ENCODE measurements at places on chromosomes 2 and 18.

- DNase-seq: no peak
Measured at GRCh38 chr2:232892221-232892620, 22.2 kb downstream of the SNORC start.

- no peak for DNase-seq
Measured at GRCh38 chr2:191280290-191280689, 35.1 kb downstream of the MYO1B start.

DNA sequence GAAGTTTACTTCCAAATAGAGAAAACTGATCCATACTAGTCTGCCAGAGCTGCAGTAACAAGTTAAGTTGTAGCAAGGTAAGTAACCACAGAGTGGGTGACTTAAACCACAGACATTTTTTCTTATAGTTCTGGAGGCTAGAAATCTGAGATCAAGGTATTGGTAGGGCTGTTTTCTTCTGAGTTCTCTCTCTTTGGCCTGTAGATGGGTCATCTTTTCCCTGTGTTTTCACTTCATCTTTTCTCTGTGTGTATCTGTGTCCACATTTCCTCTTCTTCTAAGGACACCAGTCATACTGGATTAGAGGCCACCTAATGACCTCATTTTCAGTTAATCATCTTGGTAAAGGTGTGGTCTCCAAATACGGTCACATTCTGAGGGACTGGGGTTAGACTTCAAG, 142.9 kb upstream of the MEX3C start:
- no peak for DNase-seq

- DNase-seq: no peak
Measured at GRCh38 chr18:13605477-13605876, 120.9 kb downstream of the FAM210A start.

DNA sequence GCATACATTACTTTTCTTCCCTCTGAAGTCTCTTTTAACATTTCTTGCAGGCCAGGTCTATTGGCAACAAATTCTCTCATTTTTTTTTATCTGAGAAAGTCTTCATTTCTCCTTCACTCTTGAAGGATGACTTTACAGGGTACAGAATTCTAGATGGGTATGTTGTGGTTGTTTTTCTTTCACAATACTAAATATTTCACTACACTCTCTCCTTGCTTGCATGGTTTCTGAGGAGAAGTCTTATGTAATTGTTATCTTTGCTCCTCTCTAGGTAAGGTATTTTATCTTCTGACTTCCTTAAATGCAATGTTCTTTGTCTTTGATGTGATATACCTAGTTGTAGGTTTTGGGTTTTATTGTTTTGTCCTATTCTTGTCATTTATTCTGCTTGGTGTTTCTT, 371.1 kb downstream of the FIGN start:
- no peak for DNase-seq

DNA sequence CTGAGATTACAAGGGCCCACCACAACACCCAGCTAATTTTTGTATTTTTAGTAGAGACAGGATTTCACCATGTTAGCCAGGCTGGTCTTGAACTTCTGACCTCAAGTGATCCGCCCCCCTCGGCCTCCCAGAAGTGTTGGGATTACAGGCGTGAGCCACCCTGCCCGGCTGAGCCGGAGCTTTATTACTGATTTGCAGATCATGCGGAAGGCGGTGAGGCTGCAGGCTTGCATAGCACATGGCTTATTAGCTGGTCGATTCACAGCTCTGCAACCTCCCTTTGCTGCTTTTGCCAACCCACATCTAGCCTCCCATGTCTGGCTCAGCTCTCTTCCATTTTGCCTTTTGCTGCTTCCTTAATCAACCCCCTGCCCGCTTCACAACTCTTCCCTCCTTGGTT, 210.3 kb downstream of the VAPA start:
- DNase-seq: no peak

- no peak for DNase-seq
Measured at GRCh38 chr18:31204833-31205232, 42.2 kb upstream of the DSC1 start.

GRCh38 chr2:19914266-19914975, 12.6 kb upstream of the TTC32 start:
- no peak for DNase-seq

DNA sequence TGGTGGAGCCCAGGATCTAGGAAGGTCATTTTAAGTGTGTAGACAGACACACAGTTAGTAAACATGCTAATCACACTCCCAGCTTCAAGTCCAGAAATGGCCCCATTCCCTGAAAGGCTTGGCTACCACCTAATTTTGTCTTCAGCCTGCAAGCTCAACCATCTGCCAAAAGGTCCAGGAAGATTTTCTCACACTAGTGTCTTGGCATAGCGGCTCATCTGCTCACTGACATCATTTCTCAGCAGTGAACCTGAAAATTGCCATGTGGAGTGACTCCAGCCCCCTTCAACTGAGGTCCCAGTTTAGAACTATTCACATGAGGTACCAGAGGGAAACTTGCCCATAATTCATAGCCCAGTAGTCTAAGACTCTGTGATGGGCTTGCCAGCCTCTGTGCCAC, 748.9 kb downstream of the LRP1B start:
- no peak for DNase-seq

GRCh38 chr2:30223413-30223874, 7.9 kb upstream of the LBH start:
- no peak for DNase-seq

DNA sequence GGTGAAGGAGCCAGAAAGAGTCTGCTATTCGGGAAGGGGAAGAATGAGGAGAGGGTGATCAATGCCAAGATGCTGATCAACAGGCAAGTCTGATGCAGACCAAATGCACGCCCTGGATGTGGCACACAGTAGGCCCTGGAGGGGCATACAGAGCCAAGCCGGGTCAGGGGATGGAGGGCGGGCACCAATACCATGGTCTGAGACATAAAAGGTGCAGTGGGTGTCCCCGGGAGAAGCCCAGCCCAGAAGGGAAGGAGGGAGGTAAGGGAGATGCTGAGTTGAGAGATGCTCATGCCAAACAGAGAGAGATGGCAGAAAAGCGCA, 66.6 kb upstream of the ID2 start:
- DNase-seq: no peak

Measured in GOT3 (cell line).